Femur (tissue), 1 donor: ENCODE measurements at places on chromosomes 3 and 15.

GRCh38 chr15:49624056-49624455 is 3.2 kb downstream of the DTWD1 start:
- DNase-seq, result no peak

DNA sequence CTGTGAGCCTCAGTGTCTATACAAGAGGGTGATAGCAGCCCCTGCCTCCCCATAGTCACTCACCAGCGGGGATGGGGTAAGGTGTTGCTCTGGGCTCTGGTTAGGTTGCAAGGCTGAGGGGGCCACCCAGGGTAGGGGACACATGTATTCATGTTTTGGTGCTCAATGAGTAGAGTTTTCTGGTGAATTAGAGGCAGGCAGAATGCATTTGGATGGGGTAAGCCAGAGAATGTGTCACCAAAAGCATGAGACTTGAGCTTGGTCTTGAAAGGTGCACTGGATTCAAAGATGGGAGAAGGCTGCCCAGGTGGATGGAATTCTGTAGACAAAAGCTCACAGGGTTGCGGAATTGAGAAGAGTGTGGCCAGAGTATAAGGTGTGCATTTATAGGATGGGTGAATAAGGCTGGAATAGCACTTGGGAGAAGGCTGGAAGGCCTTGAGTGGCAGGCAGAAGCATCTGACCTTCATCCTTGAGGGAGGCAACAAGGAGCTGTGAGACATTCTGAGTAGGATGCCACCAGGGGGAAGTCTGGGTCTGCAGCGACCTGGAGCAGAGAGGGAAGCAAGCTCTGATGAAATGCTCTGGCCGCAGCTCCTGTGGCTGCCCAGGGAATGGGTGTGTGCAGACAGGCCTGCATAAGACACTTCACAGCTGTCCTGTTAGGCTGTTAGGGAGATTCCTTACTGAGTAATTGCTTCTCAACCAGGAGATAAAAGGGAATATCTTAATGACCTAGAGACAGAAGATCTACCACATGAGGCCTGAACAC is 149.6 kb downstream of the CHDH start:
- DNase-seq, result no peak

GRCh38 chr15:92749216-92749615 is 93.6 kb upstream of the FAM174B start:
- DNase-seq, result peak; percentile 28

- DNase-seq, result no peak
These were observed 53.8 kb downstream of the CMSS1 start for GRCh38 chr3:99871231-99872045.

- no peak for DNase-seq
These were observed 52.6 kb downstream of the PAQR5 start for GRCh38 chr15:69351333-69351732.
